NCI-H1048 (cell line): ENCODE measurements at places on chromosomes 7 and 10.

DNA sequence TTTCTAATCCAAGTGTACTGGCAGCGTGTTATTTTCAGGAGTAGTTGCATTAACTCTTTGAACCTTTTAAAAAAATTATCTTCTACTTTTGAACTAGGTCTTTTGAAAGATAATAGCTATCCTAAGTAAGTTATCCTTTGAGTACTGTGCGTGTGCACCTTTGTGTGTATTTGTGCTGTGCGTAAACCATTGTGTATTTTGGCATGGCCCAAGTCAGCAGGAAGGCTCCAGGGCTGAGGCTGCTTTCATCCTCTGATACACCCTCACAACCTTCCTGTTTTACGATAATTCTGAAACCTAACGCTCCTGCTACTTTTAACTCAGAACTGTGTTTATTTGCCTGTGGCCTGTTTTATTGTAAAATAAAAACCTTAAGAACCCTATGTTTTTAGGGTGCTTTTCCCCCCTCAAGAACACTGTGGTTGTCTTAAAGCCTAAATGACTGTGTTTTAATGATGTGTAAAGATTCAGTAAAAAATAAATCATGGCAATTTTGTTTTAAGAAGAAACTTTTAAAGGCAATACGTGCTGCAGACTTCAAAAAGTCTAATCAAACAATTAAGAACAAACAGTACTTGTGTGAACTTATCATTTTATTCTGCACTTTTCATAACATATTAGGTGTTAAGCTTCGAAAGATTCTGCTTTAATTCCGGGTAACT, 57.5 kb downstream of the HDAC9 start:
- DNase-seq, result no peak

DNA sequence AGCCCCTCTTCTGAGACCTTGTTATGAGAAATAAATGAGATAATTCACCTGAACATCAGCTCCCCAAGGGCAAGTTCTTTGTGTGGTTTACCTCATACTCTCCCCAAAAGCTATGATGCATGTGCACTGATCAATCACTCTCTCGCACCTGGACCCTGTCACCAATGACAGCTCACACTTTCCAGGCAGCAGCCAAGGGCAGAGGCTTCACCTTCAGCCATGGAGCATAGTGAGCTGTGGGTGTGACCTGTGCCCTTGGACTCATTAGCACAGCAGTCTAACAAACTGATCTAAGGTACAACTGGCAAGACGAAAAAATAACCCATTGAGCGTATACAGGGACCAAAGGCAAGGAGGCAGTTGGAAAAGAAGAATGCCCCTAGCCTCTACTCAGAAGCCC, 17.0 kb downstream of the PDE1C start:
- no peak for DNase-seq

DNA sequence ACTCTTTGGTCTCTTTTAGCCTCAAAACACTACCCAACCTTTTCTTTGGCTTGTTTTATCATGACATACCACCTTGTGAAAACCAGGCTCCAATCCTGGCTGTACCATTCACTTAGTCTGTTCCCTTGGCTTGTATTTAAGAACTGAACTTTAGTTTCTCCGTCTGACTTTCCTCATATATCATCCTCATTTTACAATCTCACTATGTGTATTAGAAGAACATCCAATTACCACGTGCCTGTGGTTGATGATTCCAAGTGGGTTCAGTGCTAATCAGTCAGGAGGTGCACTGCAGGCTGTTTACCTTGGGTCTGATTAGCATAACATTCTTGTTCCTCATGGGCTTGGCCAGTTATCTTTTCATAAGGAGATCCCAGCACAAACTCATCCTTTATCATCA, 144.8 kb upstream of the KLF14 start:
- DNase-seq, result no peak

DNA sequence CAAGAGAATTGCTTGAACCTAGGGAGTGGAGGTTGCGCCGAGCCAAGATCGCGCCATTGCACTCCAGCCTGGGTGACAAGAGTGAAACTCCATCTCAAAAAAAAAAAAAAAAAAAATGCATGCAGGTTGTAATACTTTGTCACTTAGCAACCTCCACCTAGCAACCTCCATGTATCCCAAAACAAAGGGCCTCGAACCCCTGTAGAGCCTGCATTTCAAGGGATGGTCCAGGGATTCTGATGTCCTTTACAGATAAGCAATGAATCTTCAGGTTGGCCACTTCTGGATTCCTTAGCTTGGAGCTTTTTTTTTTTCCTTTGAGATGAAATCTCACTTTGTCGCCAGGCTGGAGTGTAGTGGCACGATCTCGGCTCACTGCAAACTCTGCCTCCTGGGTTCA, 1211.0 kb downstream of the TYW1 start:
- DNase-seq, result no peak
